Activated B cell treated with CpG ODN at 0.5 μM for 24 hours (primary cell): ENCODE measurements at places on chromosomes 2 and 18.

GRCh38 chr2:71101656-71102055 is 28.4 kb downstream of the MCEE start:
- no peak for DNase-seq

- no peak for DNase-seq
Measured at GRCh38 chr2:15633043-15633970, 41.6 kb downstream of the DDX1 start.

DNA sequence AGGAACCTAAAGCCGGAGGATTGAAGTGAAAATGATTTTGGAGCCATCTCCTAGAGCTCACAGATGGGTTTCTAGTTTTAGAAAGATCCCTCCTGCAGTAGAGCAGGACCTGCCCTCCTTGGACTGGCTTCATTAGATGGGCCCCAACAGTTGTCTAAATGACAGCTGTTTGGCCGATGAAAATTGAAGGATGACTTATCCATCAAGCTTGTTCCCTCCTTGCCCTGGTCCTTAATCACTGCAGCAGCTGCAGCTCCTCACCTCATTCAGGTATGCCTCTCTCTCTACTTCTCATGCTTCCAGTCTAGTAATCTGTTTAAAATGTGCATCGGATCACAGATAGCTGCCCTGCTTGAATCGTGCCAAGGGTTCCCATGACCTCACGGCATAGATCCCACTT is 677.6 kb downstream of the BCL11A start:
- no peak for DNase-seq

DNA sequence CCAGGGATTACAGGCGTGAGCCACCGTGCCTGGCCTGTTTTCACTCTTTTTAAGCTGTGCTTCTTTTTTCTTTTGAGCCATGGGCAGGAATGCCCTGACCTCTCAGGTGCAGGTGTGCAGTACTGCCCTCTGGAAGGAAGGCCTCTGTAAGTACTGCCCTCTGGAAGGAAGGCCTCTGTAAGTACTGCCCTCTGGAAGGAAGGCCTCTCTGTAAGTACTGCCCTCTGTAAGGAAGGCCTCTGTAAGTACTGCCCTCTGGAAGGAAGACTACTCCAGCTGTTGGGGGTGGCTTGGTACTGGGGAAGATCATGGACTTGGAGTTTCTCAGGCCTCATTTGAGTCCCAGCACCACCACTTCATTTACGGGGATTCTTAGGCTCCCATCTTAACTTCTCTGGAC is 248.5 kb upstream of the ID2 start:
- no peak for DNase-seq

DNA sequence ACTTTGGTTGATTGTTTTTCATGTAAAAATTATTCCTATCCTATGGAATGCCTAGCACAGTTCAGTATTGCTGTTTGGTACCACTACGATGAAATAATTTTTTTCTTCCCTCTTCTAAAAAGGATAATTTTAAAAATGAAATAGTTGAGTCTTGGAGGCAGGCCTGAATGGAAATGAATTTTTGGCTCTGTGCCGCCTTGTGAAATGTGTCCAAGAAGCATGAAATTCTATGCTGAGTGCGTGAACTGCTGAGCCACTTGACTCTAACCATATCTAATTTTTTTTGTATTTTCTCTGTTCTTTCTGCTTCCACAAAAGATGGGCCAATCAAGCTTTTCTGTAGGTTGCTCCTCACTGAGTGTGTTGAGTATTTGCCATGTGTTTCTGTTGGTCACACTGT is 95.0 kb downstream of the PRPF40A start:
- DNase-seq, result no peak

- DNase-seq, result no peak
Measured at GRCh38 chr18:58105206-58105887, 61.3 kb downstream of the NEDD4L start.

DNA sequence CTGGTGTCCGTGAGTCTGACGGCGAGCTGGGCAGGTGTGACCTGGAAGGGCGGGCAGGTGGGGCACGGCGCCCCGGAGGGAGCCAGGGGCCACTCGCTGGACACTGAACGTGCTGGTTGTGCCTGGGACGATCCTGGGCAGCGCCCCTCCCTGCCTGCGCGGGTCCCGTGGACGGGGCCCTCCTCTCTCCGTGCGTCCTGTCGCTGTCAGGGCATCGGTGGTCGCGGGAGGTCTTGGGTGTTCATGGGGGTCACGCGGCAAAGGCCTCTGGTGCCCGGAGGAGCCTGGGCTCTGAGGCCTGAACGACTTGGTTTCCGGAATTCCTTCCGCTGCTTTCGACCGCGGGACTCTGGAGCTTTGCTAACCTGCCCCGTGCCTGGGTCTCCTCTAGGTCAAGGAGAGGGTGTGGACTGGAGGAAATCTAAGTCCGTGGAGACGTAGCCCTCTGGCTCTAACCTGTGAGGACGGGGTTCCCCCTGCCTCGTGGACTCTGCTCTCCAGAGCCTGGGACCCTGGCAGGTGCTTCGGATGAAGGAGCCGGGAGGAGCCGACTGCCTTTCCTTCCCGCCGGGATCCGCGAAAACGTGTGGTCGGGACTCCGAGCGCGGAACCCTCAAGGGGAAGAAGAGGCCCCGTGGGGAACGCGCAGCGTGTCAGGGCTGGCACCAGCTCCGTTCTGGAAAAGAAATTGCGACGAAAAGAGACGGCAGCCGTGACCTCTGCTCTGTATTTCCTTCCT is 14.7 kb downstream of the SOX11 start:
- no peak for DNase-seq

GRCh38 chr18:49625021-49625691 is 63.3 kb downstream of the LIPG start:
- no peak for DNase-seq

DNA sequence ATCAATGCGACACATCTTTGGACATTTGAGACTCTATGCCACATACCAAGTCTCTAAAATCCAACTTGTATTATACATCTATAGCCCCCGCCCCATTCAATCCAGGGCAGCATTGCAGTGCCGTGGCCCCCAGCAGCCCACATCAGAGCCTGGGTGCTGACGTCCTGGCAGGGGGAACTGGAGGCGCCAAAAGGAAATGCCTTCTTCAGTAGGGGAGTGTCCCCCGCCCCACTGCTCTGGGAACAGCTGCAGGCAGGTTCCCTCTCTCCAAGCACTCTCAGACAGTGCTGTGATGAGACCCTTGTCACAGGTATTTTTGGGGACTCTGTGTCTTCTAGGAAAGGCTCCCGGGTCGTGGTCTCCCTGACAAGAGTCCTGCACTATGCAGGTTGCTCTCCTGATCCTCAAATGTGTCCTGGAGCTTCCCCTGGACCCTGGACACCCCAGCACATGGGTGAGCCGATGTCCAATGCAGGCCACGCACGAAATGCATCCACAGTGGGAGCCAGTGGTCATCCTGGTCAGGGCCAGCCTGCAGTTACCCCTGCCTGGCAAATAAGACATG is 188.7 kb downstream of the RTP5 start:
- DNase-seq, result no peak

DNA sequence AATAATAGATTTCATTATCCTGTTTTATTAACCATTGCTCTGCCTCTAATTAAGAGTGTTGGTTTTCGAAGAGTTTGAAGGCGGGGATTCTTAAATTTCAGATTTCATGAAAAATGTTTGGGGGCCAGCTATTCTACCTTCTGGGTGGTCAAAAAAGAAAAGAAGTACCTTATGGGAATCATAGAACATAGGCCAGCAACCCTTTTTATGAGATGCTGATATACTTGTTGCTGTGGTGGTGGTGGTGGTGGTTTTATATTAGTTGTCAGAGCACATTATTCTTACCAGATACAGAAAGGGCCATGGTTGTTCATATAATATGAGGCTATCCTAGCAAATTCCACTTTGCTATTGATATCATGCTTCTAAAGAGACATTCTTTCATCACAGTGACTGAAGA is 4.4 kb downstream of the ANKRD12 start:
- DNase-seq, result no peak

DNA sequence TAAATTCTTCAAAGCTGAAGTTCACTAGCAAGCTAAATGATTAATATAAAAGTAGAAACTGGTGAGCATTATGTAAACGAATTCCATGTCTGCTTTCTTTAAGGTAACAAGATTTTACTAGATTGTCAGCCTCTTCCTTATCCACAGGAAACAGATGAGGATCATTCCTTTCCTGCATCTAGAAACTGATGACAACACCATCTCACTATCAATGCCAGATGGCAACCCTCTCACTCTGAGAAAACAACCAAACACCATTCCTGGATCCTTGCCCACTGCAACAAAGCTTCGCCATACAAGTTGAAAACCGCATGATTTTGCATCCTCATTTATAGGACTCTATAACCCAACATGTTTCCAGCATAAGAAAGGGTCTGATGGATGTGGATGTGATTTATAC is 122.9 kb downstream of the ZNF521 start:
- DNase-seq, result no peak

DNA sequence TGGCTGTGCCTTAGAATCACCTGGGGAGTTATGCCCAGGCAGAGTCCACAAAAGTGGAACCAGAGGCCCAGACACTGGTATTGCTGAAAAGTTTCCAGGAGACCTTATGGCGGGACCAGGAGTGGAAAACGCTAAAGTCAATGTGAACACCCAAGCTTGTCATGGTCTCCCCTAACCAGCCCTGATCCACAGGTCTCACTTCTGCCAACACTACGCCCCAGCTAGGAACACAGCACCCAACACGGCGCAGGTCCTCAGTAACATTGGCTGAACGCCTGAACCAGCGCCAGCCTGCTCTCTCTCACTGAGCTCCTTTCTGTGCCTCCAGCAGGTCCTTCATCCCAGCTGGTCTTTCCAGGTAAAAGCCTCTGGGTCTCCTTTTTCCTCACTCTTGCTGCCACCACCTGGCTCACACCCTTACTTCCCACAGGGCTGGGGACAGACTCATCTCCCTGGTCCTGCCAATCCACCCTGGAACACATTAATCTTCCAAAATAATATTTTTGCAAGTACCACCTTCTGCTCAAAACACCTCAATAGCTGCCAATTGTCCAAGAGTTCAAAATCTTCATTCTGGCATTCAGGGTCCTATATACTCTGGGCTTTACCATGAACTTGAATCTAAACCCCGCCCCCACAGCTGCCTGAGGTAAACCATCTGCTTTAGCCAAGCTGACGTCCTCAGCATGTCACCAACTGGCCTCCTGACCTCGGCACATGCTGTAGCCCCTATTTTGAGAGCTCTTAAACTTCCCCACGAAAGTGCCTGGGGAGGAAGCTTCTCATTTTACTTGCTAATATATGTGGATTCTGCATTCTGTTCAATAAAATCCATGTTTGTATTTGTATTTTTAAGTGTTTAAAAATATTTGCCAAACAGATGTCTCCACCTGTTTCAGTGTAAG is 34.6 kb downstream of the ADCY3 start:
- DNase-seq, result no peak

GRCh38 chr2:16691261-16691660 is 25.6 kb upstream of the CYRIA start:
- no peak for DNase-seq

DNA sequence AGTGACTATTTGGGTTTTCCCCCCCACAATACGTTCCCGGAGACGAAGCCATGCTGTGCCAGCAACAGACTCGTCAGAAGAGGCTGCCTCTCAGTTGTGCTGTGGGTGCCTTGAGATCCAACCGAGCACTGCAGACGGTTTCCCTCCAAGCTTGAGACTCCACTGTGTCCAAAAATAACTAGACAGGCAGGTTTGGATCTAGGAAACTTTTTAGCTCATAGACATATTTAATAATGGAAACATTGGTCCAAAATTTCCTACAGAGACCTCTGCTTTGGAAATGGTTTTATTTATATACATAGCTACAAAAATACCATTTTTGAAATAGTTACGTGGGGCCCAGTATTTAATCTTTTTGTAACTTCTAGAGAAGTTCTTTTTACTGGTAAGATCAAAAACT is 63.1 kb upstream of the SPATS2L start:
- DNase-seq, result no peak

- no peak for DNase-seq
Measured at GRCh38 chr2:174334781-174335251, at the start of gene SP9. SP9 (plus strand) TSS chr2:174334954; CDS start chr2:174335093, 139 bp downstream.

- no peak for DNase-seq
Measured at GRCh38 chr2:161063946-161064306, 96.3 kb upstream of the TANK start.

GRCh38 chr2:148756292-148756975 is 111.9 kb downstream of the EPC2 start:
- no peak for DNase-seq

DNA sequence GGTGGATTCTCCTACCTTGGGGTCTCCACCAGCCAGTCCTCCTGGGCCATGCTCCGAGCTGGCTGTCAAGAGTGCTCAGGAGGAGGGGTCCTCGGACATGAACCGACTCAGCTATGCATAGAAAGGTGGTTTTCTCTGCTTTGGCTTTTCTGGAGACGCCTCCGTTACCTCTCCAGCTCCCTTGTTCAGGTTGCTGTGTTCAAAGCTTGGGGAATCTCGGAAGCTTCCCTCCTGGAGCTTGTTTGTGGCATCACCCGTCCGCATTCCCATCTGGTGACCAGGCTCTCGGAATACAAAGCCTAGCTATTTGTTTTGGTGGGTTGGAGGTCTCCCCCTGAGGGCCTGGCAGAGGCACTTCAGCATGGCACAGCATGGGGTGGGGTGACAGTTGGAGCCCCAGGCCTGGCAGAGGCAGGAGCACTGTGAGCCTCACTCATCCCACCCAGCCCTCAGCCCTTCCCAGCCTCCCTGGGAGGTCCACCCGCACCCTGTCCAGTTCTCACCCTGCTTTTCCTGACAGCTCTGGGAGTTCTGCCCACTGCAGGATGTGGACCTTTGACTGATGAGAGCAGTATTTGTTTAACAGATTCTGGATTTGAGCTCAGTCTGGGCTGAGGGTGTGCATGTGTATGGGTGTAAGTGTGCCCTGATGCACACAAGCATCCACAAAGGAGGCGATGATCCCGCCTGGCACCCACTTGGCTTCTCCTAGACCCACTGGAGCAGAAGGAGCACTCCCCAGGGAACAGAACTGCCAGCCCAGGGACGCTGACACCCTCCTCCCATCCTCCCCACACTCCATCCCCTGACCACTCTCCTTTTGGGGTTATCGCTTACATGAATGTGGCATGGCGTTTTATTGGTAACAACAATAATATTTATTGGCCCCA is 107.3 kb upstream of the HS6ST1 start:
- DNase-seq, result no peak

DNA sequence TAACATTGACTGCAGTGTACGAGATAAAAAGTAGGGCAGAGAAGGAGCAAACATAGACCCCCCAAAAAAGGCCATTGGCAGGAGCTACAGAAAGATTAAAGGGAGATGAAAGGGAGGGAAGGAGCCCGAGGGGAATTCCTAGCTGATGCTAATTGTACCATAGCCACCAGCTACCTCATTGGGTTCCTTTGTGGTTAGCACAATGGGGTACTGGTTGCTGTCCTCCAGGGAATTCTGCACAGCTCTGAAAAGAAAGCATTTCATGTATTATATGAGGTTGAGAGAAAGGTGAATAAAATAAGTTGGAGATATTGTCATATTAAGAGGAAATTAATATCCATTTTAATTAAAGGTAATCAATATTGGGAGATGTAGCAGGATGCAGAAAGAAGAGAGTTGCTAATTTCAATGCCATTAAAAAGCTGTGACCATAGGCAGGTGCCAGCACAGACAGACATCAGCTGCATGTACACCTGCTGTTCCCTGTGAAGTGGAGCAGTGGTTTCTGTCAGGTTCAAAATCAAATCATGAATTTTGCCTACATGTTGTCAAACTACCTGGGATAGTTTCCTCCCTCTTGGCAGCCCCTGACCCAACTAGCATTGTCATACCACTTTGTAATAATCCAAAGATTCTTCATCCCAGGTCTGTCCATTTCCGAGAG is 185.4 kb upstream of the DLGAP1 start:
- no peak for DNase-seq
